Endodermal cell (in vitro differentiated cells): ENCODE measurements at places on chromosomes 2 and 18. TPM values are rescaled to one million over a fixed set of nuclear protein-coding genes. Genes with fewer than 3 reads are reported as not detected.

Gene IL1RL1
- total RNA-seq, result 0.84 and 0.90 TPM in 2 replicates

Gene CRIM1
- 26.7 and 27.8 TPM in 2 replicates for total RNA-seq

DNA sequence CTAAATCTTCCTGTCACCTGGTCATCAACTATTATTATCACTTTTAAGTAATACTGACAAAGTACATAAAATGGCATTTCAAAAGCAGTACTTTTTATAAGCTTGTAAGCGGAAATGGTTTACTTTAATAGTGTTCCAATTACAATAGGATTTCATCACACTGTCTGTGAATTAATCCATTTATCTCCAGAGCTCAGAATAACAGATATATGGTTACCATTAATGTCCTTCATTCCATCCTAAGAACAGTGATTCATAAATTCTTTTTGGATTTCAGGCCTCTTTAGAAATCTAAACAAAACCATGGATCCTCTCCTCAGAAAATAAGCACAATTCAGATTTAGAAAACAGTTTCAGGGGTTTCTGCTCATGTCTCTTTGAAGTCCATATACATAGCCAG is 68.4 kb downstream of the PID1 start:
- no peak overlapping the region for H3K27ac ChIP-seq
- H3K36me3 ChIP-seq, result no peaks in the 10 kb centered on the region
- H3K4me1 ChIP-seq, result no peaks in the 10 kb centered on the region
- H3K27me3 ChIP-seq, result no peaks in the 10 kb centered on the region
- DNase-seq, result no peak

GRCh38 chr2:197399887-197400540 is 34.8 kb downstream of the SF3B1 start:
- no peak for DNase-seq
- peaks cover 96% of the 10 kb centered on the region for H3K36me3 ChIP-seq
- H3K4me1 ChIP-seq, result no peaks in the 10 kb centered on the region
- H3K4me3 ChIP-seq, result no peak overlapping the region

GRCh38 chr2:30134582-30134981 is 12.2 kb upstream of the YPEL5 start:
- no peak overlapping the region for H3K27ac ChIP-seq
- H3K27me3 ChIP-seq, result no peaks in the 10 kb centered on the region
- DNase-seq, result no peak
- H3K36me3 ChIP-seq, result no peaks in the 10 kb centered on the region
- no peak overlapping the region for H3K4me3 ChIP-seq

DNA sequence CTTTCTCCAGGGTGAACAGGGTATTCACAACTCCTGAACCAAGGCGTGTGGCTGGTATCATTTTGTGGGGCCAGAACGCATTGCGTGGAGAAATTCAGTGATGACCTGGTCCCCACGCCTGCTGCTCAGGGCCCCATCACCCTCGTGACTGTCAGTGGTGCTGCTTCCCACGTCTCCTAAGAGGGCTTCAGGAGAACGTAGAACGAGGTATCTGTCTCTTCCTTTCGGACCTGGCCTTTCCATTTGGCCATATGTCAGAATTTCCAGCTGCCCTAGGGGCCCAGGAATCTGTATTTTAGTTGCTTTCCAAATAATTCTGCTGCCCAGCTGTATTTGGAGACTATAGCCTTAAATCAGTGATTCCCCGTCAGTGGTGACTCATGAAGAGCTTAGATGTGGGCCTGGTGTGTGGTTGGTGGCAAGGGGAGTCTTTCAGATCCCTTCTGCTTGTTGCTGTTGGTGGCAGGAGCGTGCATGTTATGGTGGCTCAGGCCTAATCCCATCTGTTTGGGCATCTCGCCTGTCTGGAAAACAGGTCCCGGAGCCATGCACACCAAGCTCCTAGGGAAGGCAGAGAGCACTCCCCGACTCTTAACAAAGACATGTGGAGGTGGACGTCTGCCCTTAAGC is 56.4 kb downstream of the NPAS2 start:
- H3K27ac ChIP-seq, result no peak overlapping the region
- H3K36me3 ChIP-seq, result no peaks in the 10 kb centered on the region
- no peak overlapping the region for H3K4me3 ChIP-seq
- H3K4me1 ChIP-seq, result no peaks in the 10 kb centered on the region
- H3K27me3 ChIP-seq, result no peaks in the 10 kb centered on the region

DNA sequence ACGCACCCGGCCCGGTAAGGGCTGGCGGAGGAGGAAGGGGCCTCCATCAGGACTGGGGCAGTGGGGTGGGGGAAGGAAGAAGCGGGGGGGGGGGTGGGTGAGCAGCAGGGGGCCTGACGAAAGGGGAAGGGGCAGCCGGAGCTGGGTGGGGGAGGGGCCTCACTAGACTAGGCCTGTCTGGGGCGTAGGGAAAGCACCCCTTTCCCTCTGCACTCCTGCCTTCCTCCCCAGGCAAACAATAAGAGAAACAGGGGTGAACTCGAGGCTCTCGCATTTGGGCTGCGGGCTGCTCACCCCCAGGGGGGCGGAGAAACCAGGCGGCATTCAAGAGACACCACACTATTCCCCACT is 82.7 kb upstream of the POMC start:
- H3K27me3 ChIP-seq, result no peaks in the 10 kb centered on the region
- H3K36me3 ChIP-seq, result peaks cover 29% of the 10 kb centered on the region
- peaks cover 19% of the 10 kb centered on the region for H3K4me1 ChIP-seq
- peak overlapping the region; percentile 96 for H3K27ac ChIP-seq

GRCh38 chr2:68172990-68173700 is 15.5 kb downstream of the PNO1 start:
- H3K36me3 ChIP-seq, result peaks cover 86% of the 10 kb centered on the region
- DNase-seq, result no peak
- H3K4me1 ChIP-seq, result no peaks in the 10 kb centered on the region
- H3K27me3 ChIP-seq, result no peaks in the 10 kb centered on the region
- H3K4me3 ChIP-seq, result no peak overlapping the region

- no peak overlapping the region for H3K27ac ChIP-seq
- no peak for DNase-seq
- H3K4me1 ChIP-seq, result peaks cover 17% of the 10 kb centered on the region
- no peaks in the 10 kb centered on the region for H3K36me3 ChIP-seq
- H3K27me3 ChIP-seq, result peaks cover 51% of the 10 kb centered on the region
Measured at GRCh38 chr2:119525614-119526013, 1.3 kb upstream of the SCTR start.

GRCh38 chr18:76265497-76266235 is 229.4 kb downstream of the ZNF516 start:
- no peaks in the 10 kb centered on the region for H3K27me3 ChIP-seq
- DNase-seq, result no peak
- no peaks in the 10 kb centered on the region for H3K4me1 ChIP-seq
- no peak overlapping the region for H3K4me3 ChIP-seq
- no peaks in the 10 kb centered on the region for H3K36me3 ChIP-seq

GRCh38 chr2:54290356-54291025 is 34.5 kb upstream of the TSPYL6 start:
- no peaks in the 10 kb centered on the region for H3K36me3 ChIP-seq
- no peak for DNase-seq
- H3K4me1 ChIP-seq, result peaks cover 5% of the 10 kb centered on the region
- peak overlapping the region; percentile 43 for H3K4me3 ChIP-seq

DNA sequence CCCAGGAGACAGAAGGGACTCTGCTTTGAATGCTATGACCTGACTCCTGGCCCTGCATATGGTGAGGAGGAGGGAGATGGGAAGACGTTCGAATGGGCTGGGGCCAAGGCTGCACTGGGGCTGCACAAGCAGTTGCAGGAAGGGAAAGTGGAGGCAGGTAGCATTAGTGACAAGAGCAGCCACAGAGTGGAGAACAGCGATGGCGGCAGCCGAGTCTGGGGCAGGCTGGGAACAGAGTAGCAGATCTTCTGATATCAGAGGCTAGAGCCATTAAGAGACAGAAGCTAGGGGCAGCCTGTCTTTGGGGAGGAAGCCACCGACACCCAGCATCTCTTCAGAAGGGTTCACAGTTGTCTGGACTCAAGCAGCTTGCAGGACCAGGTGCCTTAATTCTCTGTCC is 50.1 kb downstream of the ST3GAL5 start:
- no peak overlapping the region for H3K4me3 ChIP-seq
- H3K27me3 ChIP-seq, result no peaks in the 10 kb centered on the region
- H3K4me1 ChIP-seq, result no peaks in the 10 kb centered on the region

DNA sequence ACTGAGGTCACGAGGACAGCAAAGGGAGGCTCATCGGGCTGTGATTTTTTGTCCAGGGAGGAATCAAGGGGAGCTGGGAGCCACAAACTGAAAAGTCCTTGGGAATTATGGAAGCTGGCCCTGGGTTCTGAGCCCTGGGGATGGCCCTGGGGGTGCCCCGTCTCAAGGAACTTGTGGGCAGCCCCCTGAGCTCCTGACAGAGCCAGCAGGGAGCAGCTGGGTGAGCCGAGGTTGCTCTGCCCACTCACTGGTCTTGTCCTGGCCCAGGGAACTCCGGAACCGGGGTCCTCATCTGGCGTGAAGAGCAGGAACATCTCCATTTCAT is 61.3 kb upstream of the HDAC4 start:
- no peak overlapping the region for H3K4me3 ChIP-seq
- no peaks in the 10 kb centered on the region for H3K4me1 ChIP-seq
- no peaks in the 10 kb centered on the region for H3K27me3 ChIP-seq

GRCh38 chr2:15661295-15661569 is 69.6 kb downstream of the DDX1 start:
- H3K4me3 ChIP-seq, result no peak overlapping the region
- no peak overlapping the region for H3K27ac ChIP-seq
- no peaks in the 10 kb centered on the region for H3K36me3 ChIP-seq
- DNase-seq, result no peak

GRCh38 chr2:221025398-221025797 is 546.7 kb downstream of the EPHA4 start:
- H3K27me3 ChIP-seq, result no peaks in the 10 kb centered on the region
- H3K27ac ChIP-seq, result no peak overlapping the region
- no peak overlapping the region for H3K4me3 ChIP-seq
- no peak for DNase-seq
- H3K36me3 ChIP-seq, result no peaks in the 10 kb centered on the region
- no peaks in the 10 kb centered on the region for H3K4me1 ChIP-seq

DNA sequence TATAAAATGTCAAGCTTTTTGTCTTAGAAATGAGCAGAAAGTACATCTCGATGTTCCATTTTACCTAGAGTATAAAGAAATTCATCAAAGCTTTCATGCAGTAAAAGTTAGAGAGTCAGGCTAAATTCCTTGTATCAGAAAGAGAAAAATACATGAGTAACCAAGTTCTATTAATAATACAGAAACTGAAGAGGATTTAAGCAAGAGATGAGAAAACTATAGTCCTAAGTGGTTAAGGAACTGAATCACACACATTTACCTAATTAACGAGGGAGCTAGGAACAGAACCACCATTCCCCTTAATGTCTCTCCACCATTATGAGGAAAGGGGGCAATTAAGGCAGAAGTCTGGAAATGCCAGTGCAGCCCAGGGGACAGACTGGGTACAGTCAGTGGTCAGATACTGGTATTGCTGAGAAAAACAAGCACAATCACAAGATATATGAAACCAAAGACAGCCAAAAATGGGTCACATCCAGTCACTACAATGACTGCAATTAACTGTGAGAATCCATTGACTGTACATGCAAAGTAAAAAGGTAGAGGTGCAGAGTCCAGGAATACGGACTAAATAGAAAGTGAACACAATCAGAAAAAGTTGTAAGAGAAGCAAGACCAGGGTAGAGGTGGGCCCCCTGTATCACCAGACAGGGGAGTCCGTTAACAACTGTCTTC is 23.9 kb downstream of the MAP4K3 start:
- H3K27me3 ChIP-seq, result no peaks in the 10 kb centered on the region
- H3K4me3 ChIP-seq, result no peak overlapping the region
- H3K36me3 ChIP-seq, result no peaks in the 10 kb centered on the region
- H3K4me1 ChIP-seq, result peaks cover 5% of the 10 kb centered on the region
- H3K27ac ChIP-seq, result no peak overlapping the region

- peaks cover 4% of the 10 kb centered on the region for H3K4me1 ChIP-seq
- no peak for DNase-seq
- H3K27me3 ChIP-seq, result peaks cover 23% of the 10 kb centered on the region
- H3K36me3 ChIP-seq, result no peaks in the 10 kb centered on the region
- H3K4me3 ChIP-seq, result no peak overlapping the region
Measured at GRCh38 chr2:239436669-239437335, 36.0 kb upstream of the HDAC4 start.
